Activated T-helper 1 cell treated with anti-CD3 and anti-CD28 coated beads, Interleukin-2, amount 50 U/mL, for 16 hours (primary cell): ENCODE measurements at places on chromosomes 11 and 22.

DNA sequence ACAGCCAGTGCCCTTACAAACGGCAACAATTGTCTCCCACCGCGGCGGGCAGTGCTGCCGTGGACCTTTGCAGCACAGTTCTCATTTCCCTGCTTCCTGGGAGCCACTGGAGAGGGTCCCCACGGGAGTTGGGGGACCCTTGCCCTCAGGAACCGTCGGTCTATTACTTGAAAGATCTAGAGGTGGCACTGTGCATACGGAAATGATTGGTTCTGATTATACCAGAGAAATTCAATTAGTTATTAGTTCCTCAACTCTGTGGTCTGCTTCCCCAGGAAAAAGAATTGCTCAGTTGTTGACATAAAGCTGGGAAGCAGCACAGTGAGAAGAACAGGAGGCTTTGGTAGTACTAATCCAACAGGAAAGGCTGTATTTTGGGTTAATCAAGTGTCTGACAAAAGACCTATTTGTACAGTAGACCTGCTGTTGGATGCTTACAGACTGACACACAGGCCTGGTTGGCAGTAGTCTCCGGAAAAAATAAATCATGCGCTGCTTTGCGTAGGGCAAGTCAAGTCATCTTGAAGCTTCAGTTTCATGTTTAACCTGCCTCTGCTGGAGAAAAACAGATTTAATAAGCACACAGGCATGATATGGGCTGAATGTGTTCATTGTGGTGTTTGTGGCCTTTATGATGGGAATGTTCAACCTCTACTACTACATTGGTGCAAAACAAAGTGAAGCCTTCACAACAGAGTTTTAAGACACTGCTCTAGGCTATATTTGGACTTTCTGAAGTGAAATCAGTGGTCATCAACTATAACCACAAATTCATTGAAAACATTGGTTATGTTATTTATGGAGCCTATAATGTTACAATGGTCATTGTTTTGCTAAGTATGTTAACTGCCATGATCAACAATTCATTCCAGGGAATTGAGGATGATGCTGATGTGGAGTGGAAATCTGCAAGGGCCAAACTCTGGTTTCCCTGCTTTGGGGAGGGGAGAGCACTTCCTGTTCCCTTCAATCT, 54.6 kb upstream of the SC5D start:
- no peak for DNase-seq

DNA sequence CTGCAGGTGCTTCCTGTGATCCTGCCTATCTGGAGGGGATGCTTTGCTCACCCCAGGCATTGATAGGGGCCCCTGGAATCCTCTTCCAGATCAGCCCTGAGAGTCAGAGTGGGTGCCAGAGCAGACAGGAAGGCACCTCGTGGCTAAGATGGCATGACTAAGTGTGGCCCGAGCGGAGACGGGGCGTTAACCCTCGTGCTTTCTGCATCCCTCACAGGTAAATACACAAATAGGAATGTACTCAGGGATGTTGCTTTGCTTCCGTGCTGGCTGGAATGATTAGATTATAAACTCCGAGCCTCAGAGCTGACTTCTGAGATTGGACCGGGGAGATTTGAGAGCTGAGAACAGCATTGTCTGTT, 312.7 kb upstream of the B3GAT1 start:
- no peak for DNase-seq

GRCh38 chr11:17533778-17534415, 10.3 kb downstream of the USH1C start:
- no peak for DNase-seq

GRCh38 chr11:24861440-24861839, 364.6 kb downstream of the LUZP2 start:
- no peak for DNase-seq

DNA sequence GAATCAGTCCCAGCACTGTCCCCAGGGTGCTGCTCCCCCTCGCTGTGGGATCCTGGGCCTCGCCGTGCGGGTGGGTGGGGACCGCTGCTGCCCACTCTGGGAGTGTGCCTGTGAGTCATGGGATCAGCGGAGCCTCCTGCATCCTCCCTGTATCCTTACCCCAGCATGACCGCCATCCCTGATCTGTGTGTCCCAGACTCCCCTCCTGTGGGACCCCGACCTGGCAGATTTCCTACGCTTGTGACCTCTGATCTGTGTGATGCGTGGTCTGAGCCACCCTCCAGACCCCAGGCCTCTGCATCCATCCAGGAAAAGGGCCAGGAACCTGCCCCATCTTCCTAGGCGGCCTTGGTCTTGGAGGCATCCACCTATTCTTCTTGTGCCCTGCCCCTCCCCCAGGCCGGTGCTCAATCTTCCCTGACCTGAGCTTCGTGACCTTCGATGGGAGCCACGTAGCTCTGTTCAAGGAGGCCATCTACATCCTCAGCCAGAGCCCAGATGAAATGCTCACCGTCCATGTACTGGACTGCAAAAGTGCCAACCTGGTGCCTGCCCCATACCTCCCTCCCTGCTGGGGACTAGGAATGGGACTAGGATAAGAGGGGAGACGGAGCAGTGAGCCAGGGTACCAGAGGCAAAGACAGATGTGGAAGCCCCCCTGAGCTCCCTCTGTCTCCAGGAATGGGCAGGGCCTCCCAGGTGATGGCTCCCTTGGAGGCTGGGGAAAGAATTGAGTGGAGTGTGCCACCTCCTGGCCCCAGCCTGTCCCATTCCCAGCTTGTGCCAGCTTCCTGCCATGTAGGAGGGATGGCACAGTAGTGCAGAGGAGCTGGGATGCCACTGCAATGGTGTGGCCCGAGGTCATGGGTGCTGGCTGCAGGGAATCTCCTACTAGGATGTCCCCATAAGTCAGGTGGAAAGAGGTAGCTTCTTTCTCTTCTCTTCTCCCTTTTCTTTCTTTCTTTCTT, 65.4 kb downstream of the OTOG start:
- no peak for DNase-seq

GRCh38 chr11:35236667-35237003, 97.7 kb downstream of the CD44 start:
- DNase-seq = no peak

DNA sequence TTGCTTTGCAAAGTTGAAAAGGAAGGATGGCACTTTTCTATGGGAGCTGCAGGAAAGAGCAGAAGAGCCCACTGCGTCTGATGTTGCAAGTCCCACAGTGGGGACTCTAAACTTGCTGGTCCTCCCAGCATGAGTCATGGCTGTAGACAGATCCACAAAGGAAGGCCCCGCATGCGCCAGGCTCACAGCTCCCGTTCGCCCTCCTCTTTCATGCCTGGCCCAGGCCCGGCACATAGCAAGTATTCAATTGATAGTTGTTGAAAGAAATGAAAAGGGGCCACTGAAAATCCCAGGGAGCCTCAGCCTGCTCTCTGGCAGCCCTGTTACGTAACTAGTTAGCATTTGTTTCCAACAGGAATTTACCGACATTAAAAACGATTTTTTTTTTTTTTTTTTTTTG, 18.9 kb downstream of the AP1B1 start:
- DNase-seq = no peak

DNA sequence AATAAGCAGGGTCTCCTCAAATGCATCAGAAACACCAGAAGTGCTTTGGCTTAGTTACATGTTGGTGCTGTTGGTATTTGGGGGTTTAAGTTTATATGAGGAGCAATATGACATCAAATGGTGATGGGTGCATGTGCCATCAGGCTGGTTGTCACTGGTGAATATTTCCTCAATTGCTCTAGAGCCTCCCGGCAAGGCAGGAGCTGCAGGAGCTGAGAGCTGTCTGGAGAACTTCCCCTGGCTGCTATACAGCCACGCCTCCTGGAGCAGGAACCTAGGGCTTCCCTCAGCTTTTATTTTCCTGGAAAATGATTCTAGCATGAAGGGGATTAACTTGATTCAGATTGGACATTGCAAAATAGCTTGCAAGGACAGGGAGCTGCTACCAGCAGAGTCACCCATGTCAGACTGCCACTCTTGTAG, 15.8 kb downstream of the IGLL5 start:
- no peak for DNase-seq

DNA sequence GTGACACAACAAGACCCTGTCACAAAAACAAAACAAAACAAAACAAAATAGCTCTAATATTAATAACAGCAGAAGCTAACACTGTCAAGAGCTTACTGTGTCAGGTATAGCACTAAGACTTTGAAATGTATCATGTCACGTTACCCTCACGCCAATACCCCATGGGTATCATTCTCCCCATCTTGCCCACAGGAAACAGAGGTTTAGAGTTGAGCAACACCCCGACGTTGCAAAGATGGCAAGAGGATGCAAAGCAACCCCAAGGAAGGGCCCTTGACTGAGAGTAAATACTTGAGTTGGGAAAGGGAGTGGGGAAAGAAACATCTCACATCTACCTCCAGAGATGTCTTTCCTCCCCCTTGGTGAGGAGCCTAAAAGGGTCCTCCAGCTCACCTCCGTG, 366.8 kb downstream of the LARGE1 start:
- no peak for DNase-seq

DNA sequence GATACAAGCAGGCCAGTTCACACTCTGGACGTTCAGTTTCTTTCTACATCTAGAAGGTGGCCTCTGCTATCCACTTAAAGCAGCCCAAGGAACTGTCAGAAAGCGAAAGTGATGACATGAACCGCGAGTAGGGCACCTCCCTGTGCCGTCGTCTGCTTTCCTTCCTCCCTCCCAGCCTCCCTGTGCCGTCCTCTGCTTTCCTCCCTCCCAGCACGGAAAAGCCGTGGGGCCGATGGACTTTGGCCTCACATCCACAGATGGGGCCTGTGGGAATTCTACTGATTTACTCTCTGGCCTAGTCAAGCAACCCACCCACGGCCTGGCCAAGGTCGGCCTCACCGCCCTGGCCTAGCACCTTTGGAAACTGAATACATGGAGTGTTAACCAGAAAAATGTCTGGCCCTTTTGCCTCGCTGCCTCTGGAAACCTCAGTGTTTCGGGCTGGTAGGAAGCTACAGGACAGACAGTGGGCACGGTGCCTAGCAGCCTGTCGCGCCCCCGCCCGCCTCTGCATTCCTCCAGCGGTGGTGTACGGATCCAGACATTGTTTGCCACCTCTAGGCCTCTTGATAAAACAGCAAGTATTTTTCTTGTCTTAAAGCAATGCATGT, 14.2 kb downstream of the PEX26 start:
- DNase-seq = peak; percentile 32

- no peak for DNase-seq
Observed at GRCh38 chr22:44753189-44754042, 1.0 kb downstream of the ARHGAP8 start.

DNA sequence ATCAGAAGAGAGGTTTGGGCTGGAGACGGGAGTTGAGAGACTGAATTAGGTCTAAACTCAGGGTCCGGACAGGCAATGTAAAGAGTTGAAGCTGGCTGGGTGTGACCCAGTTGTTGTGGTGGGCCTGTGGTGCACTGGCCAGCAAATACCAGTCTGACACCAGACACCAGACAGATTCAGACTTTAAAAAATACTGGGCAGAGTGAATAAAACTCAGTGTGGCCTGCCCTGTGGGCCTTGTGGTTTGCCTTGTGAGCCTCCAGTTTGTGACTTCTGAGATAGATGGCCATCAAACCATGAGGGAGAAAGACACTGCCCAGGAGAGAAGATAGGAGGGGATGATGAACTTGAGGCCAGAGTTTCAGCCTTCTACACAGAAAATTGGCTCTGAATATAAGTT, 25.8 kb downstream of the RCN1 start:
- DNase-seq = no peak

DNA sequence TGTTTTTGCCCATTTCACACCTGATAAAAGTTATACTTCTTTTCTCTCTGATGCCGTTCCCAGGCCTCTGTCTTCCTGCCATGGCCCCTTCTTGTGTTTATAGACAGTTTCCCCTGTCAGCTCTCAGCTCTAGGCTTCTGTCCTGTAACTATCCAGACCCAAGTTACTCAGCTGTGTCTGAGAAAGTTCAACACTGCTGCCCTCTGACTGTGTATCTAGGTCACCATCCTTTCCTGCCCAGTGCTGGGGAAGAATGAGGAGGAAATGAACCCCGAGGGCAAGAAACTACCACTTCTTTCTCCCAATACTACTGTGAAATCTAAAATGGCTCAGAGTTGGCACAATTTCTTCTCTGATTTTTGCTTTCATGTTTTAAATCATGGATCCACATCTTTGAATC, 29.6 kb downstream of the SNX19 start:
- no peak for DNase-seq

- no peak for DNase-seq
Observed at GRCh38 chr11:19433367-19433766, 192.6 kb upstream of the E2F8 start.

DNA sequence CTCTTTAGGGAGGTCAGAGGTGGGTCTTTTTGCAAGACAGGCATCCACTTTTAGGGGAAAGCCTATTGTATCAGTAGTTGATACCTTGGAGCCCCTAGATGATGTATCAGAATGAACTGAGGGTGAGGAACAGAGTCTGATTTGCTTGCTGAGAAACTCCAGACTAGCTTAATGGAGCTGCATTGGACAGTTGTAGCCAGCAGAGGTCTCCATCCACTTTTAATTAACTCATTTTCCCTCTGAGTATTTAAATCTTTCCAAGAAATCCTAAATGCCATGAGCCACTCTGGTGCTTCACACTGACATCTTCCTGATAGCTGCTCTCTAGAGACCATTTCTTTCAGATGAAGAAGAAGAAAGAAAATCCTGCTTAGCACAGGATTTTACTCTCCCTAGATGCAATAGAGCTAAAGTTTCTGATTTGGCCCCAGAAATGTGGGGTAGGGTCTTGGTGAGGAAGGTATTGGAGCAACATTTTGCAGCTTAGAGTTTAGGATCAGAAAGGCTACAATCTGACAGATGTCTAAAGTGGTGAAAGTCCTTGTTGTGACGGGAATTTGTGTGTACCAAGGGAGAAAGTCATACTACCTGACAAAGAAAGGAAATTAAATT, 38.0 kb downstream of the EXT2 start:
- DNase-seq = no peak

- no peak for DNase-seq
Observed at GRCh38 chr22:26463101-26463661, 20.4 kb downstream of the HPS4 start.

GRCh38 chr11:10440401-10440800, 14.7 kb upstream of the AMPD3 start:
- no peak for DNase-seq

DNA sequence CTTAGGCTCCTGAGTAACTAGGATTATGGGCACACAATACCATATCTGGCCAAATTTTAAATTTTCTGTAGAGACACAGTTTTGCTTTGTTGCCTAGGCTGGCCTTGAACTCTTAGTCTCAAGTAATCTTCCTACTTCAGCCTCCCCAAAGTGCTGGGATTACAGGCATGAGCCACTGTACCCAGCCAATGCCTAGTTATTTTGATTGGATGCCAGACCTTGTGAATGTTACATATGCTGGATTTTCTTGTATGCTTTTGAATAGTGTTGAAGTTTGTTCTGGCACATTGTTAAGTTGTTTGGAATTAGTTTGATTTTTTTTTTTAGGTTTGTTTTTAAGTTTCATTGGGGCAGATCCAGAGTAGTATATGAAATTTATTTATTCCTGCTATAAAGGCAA, 110.7 kb upstream of the ANO5 start:
- no peak for DNase-seq

DNA sequence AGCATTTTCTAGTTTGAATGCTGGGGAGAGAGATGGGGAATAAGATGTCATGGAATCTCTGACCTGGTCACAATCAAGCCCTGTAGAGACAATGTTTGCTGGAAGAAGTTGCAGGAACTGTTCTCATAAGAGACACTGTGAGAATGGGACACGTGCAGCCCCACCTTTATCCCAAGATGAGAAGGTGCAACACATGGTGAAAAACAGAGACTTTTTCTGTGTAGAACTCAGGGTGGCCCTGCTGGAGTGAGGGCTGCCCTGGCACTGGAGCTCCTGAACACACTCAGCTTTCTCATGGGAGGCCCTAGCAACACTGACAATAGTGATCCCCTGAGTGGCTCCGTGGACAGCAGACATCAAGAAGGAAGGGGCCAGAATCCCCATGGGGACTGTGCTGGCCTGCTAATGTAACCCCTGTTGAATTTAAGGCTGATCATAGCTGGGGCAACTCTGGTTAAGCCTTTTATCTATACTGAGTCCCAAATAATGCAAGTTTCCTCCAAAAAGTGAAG, 106.6 kb downstream of the ME3 start:
- no peak for DNase-seq
